ENCODE measurements at places on chromosomes 11 and 22.

DNA sequence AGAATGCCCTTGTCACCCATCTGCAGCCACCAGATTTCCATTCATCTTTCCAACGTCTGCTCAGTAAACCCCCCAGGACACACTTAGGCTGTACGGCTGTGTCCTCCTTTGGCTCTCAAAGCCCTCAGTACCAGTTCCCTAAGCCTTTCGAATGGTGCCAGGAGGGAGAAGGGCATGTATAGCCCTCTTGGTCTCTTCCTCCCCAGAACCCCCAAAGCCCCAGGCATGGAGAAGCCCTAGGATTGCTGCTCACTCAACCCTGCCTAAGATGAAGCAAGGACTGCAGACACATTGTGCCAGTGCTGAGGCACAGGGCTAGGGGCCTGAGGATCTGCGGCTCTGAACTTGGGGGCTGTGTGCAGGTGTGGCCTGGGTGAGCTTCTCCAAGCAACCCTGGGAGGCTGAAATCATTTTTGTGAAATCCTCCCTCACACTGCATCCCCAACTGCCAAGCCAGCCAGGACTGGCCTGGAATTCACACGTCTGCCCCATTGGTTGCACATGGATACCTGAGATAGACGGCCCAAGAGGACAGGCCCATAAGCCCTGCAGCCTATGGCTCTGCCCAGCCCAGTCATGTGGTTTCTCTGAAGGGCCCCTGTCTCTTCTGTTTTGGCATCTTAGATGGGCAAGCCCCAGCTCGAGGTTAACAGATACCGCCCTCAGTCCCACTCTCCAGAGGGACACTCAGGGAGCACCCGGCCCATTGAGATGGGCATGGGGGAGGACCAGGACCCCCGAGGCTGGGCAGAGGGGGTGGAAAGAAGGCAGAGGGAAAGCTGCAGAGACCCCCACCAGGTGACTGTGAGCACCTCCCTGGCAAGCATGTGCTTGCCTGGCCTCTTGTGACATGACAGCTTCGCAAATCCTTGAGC lies 34.0 kb downstream of the KCNQ1OT1 start:
- no peak for DNase-seq

DNA sequence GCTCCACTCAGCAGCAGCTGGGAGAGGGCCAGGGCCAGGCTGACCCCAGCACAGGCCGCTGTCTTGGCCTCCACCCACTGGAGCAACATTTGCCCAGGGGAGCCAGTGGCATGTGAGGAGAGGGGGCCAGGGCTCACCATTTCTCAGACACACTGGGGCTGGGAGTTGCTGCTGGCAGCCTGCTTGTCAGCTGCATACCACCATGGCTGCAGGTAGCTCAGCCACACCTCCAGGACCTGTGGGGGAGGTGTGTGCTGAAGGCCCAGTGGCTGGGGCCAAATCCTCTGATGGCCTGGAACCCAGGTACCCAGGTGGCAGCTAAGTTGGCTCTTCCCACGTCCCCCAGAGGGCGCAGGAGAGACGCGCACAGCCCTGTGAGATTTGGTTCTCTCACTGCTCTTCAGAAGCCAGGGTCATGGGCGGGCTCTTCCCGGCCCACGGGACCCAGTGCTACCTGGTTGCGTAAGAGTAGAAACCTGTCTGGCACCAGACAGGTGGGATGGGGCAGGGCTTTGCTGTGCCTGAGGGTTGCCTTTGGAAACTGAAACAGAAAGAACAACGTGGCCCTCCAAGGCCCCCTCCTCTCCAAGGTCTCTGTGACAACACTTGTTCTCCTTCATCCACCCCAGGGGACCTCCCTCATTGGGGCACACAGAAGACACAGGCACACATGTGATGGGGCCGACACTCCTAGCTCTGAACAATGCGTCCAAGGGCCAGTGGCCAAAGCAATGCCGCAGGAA lies 98.8 kb downstream of the MED15 start:
- DNase-seq, result peak; percentile 44

DNA sequence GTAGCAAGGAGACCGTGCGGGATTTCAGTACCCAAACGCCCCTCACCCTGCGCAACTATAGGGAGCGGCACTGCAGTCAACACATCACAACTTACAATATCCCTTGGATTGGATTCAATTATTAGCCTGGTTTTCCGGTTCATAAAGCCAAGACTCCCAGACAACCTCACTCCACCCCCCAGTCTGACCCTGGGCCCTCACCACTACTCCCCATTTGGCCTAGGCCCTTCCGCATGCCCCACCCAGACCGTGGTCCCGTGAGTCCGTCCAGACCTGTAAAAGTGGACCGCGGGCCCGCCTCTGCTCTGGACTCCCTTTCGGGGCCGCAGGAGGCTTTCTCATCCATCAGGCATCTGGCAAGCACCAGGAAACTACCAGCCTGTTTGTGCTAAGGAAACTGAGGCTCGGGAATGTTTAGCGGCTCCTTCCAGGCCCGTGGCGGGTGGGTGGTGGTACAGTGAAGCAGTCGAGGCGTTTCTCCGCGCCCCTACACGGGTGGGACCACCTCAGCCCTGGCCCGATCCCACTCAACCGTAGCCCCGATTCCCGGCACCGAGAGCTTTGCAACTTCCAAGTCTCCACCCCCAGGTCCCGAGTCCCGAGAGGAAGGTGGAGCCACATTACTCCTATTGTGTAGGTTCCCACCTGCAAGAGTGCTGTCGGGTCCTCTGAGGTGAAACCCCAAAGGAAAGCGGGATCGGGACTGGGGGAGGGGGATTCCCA lies 679 bp upstream of the DPP3 start:
- DNase-seq, result no peak

GRCh38 chr22:20276468-20276867 lies 8.3 kb upstream of the RTN4R start:
- DNase-seq, result no peak

DNA sequence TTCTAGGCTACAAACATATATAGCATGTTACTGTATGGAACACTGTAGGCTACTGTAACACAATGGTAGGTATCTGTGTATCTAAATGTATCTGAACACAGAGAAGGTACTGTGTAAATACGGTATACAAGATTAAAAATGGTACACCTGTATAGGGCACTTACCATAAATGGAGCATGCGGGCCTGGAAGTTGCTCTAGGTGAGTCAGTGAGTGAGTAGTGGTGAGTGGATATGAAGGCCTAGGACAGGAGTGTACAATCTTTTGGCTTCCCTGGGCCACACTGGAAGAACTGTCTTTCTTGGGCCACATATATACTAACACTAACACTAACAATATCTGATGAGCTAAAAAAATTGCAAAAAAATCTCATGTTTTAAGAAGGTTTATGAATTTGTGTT lies 21.4 kb downstream of the RNF141 start:
- no peak for DNase-seq

DNA sequence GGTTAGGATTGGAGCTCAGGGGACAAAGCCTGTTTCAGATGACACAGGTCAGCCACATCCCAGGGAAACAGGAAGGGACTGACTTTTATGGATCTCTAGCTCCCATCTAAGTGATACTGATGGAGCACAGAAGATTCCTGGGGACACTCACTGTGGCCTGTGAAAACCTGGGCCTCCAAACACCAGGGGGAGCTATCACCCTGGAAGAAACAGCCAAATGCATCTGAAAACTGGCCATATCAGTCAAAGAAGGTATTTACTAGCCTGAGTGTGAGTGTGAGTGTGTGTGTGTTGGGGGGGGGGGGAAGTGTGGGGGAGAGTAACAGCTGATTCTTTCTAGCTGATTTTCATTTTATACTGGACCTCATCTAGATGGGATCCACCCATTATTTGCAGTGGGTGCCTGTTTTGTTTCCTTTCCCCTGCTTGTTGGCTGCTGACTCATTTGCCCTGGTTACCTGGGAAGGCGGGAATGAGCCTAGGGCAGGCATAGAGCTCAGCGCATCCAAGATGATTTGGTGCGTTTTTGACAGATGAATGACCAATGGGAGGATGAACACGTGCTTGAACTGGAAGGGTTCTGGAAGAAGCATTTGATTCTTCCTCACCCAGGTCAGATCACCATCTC lies 284.0 kb downstream of the KIRREL3 start:
- DNase-seq, result no peak

GRCh38 chr11:129592191-129592590 lies 216.5 kb downstream of the BARX2 start:
- DNase-seq, result no peak

DNA sequence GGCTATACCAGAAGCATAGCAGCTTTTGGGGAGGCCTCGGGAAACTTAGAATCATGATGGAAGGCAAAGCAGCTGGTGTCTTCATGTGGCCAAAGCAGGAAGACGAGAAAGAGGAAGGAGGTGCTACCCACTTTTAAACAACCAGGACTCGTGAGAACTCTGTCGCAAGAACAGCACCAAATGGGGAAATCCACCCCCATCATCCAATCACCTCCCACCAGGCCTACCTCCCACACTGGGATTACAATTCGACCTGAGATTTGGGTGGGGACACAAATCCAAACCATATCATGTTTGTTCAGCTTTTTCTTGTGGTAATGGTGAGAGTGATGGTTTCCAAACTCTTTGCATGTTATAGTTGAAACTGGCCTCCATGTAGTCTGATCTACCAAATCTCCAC lies 32.5 kb upstream of the OR10D3 start:
- no peak for DNase-seq

DNA sequence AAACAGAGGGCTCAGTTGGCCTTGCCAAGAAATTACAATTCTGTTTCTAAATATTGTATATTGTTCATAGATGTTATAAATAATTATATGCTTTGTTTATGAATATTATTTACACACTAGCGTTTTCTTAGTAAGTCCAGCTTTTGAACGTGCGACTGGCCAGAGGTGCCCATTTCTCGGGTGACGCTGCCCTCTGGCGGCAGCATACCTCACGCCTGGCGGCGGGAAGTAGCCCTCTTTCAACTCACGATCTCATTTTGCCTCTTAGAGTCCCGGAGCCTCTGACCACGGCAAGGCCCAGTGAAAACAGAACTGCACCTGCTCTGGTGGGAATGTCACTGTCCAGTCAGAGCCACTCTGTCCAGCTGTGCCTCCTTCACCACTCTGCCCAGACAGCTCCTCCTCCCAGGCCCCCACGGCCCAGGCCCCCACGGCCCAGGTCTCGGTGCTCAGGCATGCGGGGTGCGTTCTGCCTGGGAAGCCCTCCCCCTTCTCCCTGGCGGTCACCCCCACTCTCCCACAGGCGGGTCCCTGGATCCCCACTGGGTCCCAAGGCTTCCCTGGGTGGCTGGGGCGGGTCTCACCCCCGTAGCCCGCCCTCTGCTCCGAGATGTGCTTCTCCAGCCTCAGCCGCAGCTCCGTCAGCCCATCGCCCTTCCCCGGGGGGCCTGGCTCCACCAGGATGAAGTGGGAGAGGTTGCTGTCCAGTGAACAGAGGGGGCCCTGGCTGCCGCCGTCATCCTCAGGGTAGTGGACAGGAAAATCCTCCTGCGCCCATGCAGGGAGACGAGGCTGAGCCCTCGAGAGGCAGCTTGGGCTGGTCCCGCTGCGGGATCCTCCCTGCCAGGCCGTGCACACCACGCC lies 19.3 kb downstream of the TSSC4 start:
- DNase-seq, result no peak

- no peak for DNase-seq
These were observed 7.0 kb downstream of the MAP3K11 start for GRCh38 chr11:65606876-65607613.

- DNase-seq, result no peak
These were observed 289.5 kb upstream of the C11orf87 start for GRCh38 chr11:109132539-109132938.

- no peak for DNase-seq
These were observed 12.5 kb upstream of the PTPRJ start for GRCh38 chr11:47967577-47968525.

DNA sequence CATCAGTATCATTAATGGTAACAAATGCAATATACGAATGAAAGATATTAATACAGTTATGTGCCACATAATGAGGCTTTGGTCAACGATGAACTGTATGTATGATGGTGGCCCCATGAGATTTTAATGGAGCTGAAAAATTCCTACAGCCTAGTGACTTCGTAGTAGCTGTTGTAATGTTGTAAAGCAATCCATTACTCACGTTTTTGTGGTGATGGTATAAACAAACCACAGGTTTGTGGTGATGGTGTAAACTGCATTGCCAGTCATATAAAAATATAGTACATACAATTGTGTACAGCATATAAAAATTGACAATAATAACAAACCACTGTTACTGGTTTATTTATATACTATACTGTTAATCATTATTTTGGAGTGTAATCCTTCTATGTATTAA lies 27.4 kb upstream of the GRIA4 start:
- no peak for DNase-seq

GRCh38 chr22:43782448-43782847 lies 29.7 kb downstream of the EFCAB6 start:
- no peak for DNase-seq

GRCh38 chr11:11966826-11967668 lies 41.4 kb downstream of the DKK3 start:
- peak; percentile 31 for DNase-seq

GRCh38 chr11:32172848-32173834 lies 82.3 kb downstream of the RCN1 start:
- no peak for DNase-seq

- DNase-seq, result no peak
These were observed 93.2 kb downstream of the FAR1 start for GRCh38 chr11:13761716-13762115.

- no peak for DNase-seq
These were observed 7.0 kb upstream of the DDX17 start for GRCh38 chr22:38513063-38513462.

DNA sequence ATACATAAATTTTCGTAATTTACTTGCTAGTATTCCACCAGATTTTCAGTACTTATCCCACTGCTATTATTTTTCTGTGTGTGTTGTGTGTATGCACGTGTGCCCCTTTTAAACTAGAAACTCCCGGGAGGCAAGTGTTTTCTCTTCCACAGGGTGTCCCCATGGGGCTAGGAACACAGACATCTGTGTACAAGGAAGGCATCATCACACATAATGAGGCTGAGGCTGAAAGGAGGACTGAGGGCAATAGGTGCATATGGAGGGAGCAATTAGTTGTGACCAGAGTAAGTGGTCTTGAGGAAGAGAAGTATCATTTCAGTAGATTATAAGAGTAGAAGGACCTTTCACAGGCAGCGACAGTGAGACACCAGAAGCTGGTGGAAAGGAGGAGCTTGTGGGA lies 2.1 kb upstream of the DPAGT1 start:
- no peak for DNase-seq

DNA sequence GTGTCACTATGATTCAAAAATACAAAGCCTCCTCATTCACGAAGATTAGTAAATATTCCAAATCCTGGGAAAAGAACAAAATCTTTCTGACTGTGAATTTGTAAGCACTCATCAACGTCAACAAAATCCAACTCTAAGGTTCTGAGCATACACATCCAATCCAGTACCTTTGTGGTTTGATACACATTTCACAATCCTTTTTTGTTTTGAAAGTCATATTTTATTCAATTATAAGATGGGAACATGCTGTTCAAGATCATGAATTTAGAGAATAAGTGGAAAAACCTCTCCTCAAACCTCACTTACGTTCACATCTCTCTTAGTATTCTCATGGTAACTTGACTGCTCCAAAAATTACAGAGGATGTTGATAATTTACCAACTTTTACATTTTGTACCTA lies 9.6 kb upstream of the MMP3 start:
- DNase-seq, result no peak
